Neural crest cell (in vitro differentiated cells): ENCODE measurements at places on chromosomes 6 and 20. TPM values are rescaled to one million over a fixed set of nuclear protein-coding genes. Genes with fewer than 3 reads are reported as not detected.

DNA sequence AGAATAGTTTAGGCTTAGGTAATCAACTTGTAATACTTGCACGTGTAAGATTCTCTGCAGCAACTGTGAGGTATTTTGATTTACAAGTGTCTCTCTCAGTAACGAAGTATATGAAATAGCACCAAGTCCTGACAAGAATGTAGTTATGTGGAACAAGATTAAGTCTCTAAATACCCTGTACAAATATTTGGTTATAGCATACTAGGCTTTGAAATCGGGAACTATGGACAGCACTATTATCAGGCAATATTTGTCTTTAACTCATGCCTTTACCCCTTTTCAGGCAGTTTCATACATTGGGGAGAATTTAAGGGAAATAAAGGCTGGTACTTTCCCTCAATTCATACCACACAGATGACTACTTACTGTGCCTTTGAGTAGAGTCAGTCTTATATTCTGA lies 93.2 kb downstream of the GRIK2 start:
- no peak for DNase-seq

DNA sequence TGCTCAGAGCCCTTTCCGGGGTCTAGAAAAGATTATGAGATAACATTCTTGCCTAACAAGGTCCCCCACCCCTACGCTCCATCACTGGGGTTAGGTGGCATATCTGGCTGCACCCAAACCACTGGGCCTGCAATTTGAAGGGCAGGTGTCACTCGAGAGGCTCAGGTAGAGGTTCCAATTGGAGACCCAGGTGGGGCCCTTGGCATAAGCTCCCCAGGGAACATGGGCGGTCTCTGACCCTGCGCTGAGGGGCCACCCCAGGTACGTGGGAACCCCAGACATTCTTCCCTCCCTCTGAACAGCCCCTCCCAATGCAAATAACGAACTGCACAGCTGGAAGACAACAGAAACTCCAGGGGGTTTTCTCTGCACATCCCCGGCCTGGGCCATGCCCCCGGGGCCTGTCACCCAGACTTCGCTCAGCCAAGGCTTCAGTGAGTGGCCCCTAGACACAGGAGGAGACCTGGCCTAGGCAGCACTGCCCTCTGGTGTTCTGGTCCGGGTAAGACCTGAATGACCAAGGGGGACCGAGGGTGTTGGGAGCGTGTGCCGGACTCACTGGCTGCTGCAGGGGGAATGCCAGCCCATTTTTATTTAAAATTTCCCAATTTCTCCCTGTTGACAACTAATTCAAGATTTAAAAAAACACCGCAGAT lies 47.5 kb downstream of the DSTN start:
- DNase-seq, result peak; percentile 67

- no peak for DNase-seq
These were observed 61.2 kb downstream of the IGF2R start for GRCh38 chr6:160030103-160030502.

GRCh38 chr6:30741063-30741779 lies 1.3 kb downstream of the FLOT1 start:
- no peak for DNase-seq

DNA sequence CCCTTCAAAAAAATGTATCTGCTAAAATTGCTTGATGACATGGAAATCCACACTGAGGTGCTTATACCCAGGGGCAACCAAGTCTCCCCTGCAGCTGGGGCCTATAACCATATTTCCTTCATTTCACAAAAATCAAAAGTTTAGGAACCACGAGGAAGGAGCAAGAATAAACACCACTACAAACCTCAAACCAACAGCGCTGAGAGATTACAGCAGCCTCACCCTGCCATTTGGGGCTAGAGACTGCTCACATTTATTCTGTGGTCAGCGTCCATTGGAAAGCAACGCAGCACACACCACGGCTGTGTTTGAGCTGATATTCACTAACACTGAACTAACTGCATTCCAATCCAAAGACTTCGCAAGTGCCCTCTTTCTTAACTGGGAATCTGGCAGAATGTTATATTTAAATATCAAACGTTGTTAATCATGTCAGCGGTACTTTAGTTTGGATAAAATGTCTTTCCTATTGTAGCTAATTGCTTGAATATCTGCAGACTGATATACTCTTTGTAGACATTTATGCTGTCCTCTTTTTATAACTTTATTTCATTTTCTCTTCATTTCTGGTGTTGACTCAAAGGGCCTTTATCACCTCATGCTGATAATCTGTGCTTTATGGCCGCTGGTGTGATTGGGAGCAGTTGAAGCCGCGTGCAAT lies 94.6 kb downstream of the FOXA2 start:
- DNase-seq, result no peak

DNA sequence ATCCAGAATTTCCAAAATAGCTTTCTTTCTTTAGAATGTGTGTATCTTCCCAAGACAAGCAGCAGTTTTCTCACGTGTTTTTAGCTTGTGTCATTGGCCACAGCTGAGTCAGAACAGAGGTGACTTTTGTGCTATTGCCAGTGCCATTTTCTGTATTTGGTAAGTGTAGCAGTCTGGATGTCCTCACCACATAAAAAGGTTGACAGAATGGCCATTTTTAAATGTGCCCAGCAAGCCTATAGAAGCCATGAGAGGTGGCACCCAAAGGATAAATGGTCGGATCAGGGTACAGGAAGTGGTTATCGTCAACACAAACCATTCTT lies 269.5 kb upstream of the HSF2 start:
- DNase-seq, result no peak

- no peak for DNase-seq
These were observed 87.8 kb upstream of the EZR start for GRCh38 chr6:158906926-158907325.

- DNase-seq, result no peak
These were observed 91.2 kb upstream of the TMEM181 start for GRCh38 chr6:158468666-158469065.

GRCh38 chr6:3228771-3229565 lies 1.5 kb upstream of the TUBB2B start:
- DNase-seq, result peak; percentile 61

DNA sequence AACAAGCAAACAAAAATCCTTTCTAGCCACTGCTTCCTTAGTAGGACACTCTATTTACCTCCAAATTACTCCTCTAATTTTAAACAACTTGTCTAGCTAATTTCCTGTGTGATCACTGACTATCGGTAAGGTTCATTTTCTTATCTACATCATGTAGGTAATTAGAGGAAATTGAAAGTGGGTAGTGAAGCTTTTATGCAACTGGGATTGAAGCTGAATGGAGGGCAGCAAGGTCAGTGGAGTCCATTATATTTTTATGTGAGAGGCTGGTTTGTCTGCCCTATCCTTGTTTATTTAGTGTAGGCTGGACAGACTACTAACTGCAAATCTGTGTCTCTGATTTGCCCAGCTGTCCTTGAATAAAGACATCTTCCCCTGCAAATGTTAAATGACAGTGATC lies 88.5 kb upstream of the SIM1 start:
- DNase-seq, result no peak

DNA sequence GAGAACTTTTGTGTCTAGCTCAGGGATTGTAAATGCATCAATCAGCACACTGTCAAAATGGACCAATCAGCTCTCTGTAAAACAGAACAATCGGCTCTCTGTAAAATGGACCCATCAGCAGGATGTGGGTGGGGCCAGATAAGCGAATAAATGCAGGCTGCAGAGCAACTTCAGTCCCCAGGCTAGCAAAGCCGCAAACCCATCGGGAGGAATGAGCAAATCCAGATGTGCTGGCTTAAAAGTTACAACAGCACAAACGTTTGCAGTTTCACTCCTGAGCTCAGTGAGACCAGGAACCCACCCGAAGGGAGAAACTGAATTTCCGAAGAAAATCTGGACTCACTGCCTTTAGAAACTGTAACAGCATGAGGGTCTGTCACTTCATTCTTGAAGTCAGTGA lies 21.9 kb upstream of the MBOAT1 start:
- DNase-seq, result no peak

DNA sequence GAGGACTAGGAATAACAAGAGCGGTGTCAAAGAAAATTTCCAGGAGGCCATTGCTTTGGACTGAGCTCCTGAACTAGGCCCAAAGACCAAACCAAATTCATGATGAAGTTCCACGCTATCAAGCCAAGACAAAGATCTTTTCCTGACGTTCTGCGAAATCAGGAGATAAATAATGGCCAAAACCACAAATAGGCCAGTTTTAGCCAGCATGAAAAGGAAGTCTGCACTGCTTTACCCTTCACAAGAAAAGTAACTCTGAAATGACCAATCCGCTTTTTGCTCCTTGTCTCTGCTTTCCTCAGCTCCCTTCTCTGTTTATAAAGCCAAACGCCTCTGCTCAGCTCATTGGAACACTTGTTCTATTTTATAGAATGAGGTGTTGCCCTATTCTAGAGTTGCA lies 6.7 kb downstream of the NCOA5 start:
- no peak for DNase-seq

DNA sequence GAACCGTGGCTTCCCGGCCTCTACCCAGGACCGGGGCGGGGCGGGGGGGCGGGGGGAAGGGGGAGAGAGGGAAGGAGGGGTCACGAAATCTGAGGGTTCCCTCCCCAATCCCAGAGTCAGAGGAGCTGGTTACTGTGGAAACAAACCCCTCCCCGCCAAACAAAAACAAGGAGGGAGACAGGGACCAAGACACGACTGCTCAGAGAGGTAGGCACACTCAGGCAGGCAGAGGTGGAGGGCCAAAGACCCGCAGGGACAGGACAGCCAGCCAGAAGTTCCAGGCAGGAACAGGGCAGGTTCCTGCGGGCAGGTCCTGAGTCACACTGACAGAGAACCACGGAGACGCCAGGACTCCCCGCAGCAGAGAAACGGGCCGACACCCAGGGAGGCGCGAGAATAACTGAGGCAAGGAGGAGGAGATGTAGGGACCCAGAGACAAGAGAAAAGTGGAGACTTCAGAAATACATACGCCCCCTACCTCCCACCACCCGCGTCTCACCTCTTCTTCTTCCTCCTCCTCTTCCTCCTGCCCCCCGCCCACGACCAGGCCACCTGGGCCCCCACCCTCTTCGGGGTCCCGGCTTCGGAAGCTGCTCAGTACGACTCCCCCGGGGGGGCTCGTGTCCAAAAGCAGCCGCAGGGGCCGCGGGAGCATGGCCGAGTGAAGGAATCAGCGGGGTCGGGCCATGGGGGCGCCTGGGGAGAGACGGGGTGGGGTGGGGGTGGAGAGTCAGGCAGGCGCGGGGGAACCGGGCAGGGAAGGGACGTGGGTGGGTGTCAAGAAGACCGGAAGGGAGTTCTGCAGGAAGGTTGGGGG lies 578 bp downstream of the RGL2 start:
- no peak for DNase-seq

DNA sequence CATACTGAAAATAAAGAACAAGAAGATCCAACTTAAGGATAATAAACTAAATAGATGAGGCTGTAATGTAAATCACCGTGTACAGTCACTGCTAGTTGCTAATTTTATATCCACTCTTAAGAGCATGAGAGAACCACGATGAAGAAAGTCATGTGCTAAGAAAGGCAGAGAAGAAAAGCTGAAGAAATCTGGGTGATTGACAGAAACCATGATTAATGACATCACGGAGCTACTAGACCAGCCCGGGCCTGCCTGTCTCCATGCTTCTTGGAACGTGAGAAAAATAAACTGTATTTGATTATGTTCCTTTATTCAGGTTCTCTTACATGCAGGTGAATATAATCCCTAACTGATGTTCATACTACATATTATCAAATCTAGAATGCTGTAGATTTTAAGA lies 84.2 kb upstream of the E2F3 start:
- DNase-seq, result no peak

GRCh38 chr20:20363799-20364592 lies 3.9 kb upstream of the INSM1 start:
- peak; percentile 34 for DNase-seq

DNA sequence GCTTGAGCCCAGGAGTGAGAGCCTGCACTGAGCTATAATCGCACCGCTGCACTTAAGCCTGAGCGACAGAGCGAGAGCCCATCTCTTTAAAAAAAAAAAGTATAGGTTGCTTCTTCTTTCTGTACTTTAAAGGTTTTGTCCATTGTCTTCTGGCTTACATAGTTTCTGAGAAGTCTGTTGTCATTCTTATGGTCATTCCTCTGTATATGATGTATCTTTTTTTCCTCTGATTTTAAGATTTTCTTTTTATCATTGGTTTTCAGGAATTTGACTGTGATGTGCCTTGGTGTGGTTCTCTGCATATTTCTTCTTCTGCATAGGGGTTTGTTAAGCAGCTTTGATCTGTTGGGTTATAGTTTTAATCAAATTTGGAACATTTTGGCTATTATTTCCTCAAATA lies 29.1 kb downstream of the QRSL1 start:
- no peak for DNase-seq

GRCh38 chr20:31581391-31581790 lies 23.7 kb upstream of the ID1 start:
- DNase-seq, result no peak

- no peak for DNase-seq
These were observed 101.1 kb downstream of the ZFAND3 start for GRCh38 chr6:37920667-37921066.

GRCh38 chr6:145015739-145016558 lies 719.4 kb downstream of the EPM2A start:
- DNase-seq, result no peak

- no peak for DNase-seq
These were observed 42.7 kb downstream of the CLIC5 start for GRCh38 chr6:45972795-45973503.

DNA sequence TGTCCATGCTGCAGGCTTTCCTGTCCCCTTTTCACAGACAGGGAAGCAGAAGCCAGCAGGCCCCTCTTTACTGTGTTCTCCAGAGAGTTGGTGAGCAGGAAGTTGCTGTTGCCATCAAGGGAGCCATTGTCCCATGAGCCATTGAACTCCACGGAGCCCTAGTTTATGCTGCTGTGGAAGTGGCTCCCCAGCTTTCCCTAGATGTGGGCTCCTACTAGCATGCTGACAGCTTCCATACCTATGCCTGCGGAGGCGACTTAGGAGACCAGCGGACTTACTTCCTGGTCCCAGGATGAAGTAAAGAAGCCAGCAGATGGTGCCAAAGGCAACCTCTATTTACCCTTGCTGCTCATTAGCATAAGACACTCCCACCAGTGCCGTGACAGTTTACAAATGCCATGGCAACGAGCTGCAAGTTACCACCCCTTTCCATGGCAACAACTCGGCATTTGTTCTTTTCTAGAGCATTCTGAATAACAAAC lies 30.8 kb upstream of the FKBP1A start:
- DNase-seq, result peak; percentile 52

Gene RFX6
- not detected in 2 replicates for total RNA-seq

Gene SRC
- 58.6 and 60.4 TPM in 2 replicates for total RNA-seq

Gene DEFB132
- total RNA-seq, result not detected in 2 replicates

Gene CAP2
- 21.8 and 24.3 TPM in 2 replicates for total RNA-seq

Gene SLC22A16
- not detected in 2 replicates for total RNA-seq

Gene PI3
- total RNA-seq, result not detected in 2 replicates

Gene APOM
- total RNA-seq, result 3.8 and 4.2 TPM in 2 replicates

Gene ZSCAN23
- 11.8 and 12.5 TPM in 2 replicates for total RNA-seq

Gene PAK5
- total RNA-seq, result 1.8 and 2.0 TPM in 2 replicates

Gene CABLES2
- 25.2 and 26.6 TPM in 2 replicates for total RNA-seq

Gene POM121L2
- not detected in 2 replicates for total RNA-seq

Gene ZBP1
- not detected in 2 replicates for total RNA-seq

Gene POPDC3
- 0.77 and 0.86 TPM in 2 replicates for total RNA-seq

Gene GPR6
- total RNA-seq, result not detected in 2 replicates

Gene LINC00237
- not detected in 2 replicates for total RNA-seq
